ENCODE measurements at places on chromosomes 11 and 22. TPM values are rescaled to one million over a fixed set of nuclear protein-coding genes. Genes with fewer than 3 reads are reported as not detected.

GRCh38 chr11:2512431-2513407, 67.9 kb downstream of the KCNQ1 start:
- H3K27ac ChIP-seq: no peak overlapping the region
- H3K27me3 ChIP-seq: no peaks in the 10 kb centered on the region
- H3K4me1 ChIP-seq: peaks cover 28% of the 10 kb centered on the region
- DNase-seq: no peak
- H3K4me3 ChIP-seq: no peak overlapping the region
- no peaks in the 10 kb centered on the region for H3K36me3 ChIP-seq

DNA sequence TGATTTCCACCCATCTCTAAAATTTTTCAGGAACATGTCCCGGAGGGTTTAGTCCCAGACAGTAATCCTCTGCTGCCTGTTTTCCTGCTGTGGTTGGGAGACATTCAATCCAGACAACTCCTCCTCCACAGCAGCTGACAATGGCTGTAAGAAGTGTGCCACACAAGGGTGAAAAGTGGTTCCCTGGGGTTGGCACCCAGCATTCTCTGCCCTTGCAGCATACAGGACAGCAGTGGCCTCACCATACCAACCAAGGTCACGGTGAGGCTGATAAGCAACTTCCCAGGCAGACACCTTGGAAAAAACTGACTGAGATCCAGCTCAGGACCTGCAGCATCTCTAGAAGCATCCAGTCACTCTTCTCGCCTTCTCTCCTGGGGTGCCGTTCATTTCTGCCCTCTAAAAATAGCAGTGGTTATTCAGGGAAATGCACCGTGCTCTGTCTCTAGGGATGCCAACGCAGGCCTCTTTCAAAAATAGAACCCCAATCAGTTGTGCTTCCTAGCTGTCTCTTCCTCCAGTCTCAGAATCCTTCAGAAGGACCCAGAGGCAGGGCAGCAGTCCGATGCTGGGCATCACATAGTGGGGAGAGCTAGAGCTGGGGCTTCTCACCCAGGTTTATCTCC, 241.0 kb downstream of the TENM4 start:
- no peaks in the 10 kb centered on the region for H3K27me3 ChIP-seq
- H3K4me3 ChIP-seq: no peak overlapping the region
- H3K27ac ChIP-seq: no peak overlapping the region
- DNase-seq: no peak

DNA sequence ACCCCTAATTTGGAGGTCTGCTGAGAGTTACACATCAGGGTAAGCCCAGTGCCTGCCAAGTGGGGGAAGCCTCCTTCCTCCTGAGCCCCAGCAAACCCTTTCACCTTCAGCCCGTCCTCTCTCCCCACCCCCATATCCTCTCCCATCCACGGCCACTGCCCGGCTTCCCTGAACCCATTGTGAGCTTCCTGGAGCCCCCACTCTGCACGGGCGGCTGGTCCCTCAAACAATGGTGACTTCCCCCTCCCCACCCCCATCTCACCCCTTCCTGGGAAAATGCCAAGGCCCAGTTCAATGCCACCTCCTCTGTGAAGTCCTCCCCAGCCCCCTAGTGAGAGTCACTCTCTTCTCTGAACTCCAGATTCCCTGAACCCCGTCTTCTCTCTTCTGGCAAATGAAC, 17.9 kb downstream of the DNAL4 start:
- H3K4me3 ChIP-seq: no peak overlapping the region
- no peak for DNase-seq
- no peaks in the 10 kb centered on the region for H3K27me3 ChIP-seq
- no peak overlapping the region for H3K27ac ChIP-seq

GRCh38 chr11:127098684-127099083, 98.1 kb upstream of the KIRREL3 start:
- no peak overlapping the region for H3K27ac ChIP-seq
- no peak overlapping the region for H3K4me3 ChIP-seq
- no peaks in the 10 kb centered on the region for H3K4me1 ChIP-seq
- H3K36me3 ChIP-seq: no peaks in the 10 kb centered on the region
- H3K27me3 ChIP-seq: no peaks in the 10 kb centered on the region

- H3K36me3 ChIP-seq: no peaks in the 10 kb centered on the region
- H3K4me1 ChIP-seq: no peaks in the 10 kb centered on the region
- no peaks in the 10 kb centered on the region for H3K27me3 ChIP-seq
- no peak overlapping the region for H3K4me3 ChIP-seq
Observed at GRCh38 chr11:107609400-107610218, 18.7 kb downstream of the ELMOD1 start.

GRCh38 chr11:299951-300735, 817 bp upstream of the IFITM5 start:
- H3K36me3 ChIP-seq: peaks cover 7% of the 10 kb centered on the region
- no peak overlapping the region for H3K27ac ChIP-seq
- H3K4me1 ChIP-seq: peaks cover 25% of the 10 kb centered on the region
- no peak overlapping the region for H3K4me3 ChIP-seq

DNA sequence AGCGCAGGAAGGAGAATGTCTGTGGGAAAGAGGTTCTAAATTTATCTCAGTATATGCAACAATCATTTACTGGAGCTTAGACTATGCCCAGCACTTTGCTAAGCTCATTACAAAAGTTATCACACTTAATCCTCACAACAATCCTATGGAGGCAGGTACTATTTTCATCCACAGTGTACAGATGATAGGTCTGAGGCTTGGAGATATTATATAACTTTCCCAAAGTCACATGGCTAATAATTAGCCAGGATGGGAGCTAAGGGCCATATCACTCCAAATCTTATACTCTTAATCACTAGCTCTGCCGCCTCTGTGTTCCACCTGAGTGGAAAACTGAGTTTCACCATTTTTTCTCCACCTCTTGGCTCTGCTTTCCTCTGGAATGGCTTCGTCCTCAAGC, 47.3 kb upstream of the CAPRIN1 start:
- no peak for DNase-seq
- H3K36me3 ChIP-seq: no peaks in the 10 kb centered on the region
- no peak overlapping the region for H3K4me3 ChIP-seq
- H3K4me1 ChIP-seq: no peaks in the 10 kb centered on the region

GRCh38 chr11:65917434-65918210, 1.2 kb downstream of the C11orf68 start:
- H3K36me3 ChIP-seq: peaks cover 20% of the 10 kb centered on the region
- peak overlapping the region; percentile 91 for H3K27ac ChIP-seq
- DNase-seq: no peak
- H3K27me3 ChIP-seq: no peaks in the 10 kb centered on the region

DNA sequence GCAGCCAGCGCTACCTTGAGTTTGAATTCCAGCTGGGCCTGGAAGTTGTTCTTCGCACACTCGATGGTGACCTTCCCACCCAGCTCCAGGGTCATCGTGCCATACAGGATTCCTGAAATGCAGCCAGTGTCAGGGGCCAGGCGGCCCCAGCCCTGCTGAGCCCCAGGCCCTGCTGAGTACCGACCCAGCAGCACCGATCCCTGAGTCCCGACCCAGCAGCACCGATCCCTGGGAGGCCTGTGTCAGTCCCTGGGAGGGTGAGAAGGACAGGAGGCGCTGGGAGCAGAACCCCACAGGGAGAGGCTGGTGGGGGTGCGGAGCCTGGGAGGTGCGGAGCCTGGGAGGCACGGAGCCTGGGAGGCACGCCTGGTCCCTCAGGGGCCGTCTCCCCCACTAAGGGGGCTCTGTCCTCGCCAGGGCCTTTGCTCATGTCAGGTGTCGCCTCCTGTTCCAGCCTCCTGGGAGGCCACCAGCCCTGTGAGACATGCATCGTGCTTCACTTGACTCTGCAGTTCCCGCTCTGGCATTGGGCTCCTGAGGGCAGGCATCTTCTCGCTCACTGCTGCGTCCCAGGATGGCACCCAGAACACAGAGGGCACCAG, 37.1 kb upstream of the CARS1 start:
- peaks cover 19% of the 10 kb centered on the region for H3K4me1 ChIP-seq
- no peaks in the 10 kb centered on the region for H3K27me3 ChIP-seq
- no peaks in the 10 kb centered on the region for H3K36me3 ChIP-seq
- no peak overlapping the region for H3K4me3 ChIP-seq
- H3K27ac ChIP-seq: peak overlapping the region; percentile 2

DNA sequence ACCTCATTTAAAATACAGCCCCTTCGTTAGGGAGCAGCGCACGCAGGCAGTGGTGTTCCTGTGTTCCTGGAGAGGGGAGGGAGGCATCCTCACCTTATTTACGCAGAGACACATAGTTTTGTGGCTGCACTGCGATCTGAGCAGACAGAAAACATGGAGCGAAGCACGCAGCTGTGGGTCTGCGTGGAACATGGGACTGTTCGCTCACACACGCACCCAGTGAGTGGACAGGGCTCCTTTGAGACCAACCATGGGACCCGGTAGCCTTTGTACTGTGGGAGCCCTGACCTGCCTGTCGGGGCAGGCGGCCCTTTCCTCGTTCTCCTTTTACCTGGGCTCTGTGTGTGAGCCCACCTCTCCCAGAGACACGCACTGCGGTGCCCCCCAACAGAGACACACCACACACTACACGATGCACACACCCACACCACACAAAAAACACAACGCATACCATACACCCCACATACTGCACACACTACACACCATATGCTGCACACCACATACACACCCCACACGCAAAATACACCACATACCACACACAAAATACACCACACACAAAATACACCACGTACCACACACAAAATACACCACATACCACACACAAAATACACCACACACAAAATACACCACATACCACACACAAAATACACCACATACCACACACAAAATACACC, 1245.7 kb downstream of the BRD1 start:
- H3K27ac ChIP-seq: no peak overlapping the region
- H3K4me3 ChIP-seq: no peak overlapping the region
- H3K4me1 ChIP-seq: peaks cover under 1% of the 10 kb centered on the region
- H3K36me3 ChIP-seq: no peaks in the 10 kb centered on the region

GRCh38 chr11:117548876-117549275, 221.2 kb downstream of the CEP164 start:
- no peaks in the 10 kb centered on the region for H3K36me3 ChIP-seq
- no peak overlapping the region for H3K27ac ChIP-seq
- H3K4me1 ChIP-seq: no peaks in the 10 kb centered on the region
- no peak overlapping the region for H3K4me3 ChIP-seq
- DNase-seq: no peak

DNA sequence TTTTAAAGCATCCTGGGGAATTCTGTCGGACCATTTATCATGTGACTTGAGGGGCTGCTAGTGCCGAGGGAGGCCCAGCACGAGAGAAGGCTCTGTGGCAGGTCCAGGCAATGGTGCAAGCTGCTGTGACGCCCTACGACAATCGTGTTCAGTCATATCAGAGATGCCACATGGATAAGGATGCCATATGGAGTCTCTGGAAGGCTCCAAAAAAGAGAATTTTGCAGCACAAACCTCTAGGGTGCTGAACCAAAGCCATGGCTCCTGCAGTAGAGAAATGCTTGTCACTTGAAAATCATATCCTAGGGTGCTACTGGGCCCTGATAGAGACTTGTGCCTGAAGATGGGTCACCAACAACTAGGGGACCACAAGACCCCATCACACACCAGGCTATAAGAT, 6.7 kb upstream of the CD6 start:
- H3K4me3 ChIP-seq: no peak overlapping the region
- no peaks in the 10 kb centered on the region for H3K4me1 ChIP-seq
- no peak for DNase-seq

Gene LGALS12
- polyA plus RNA-seq: 0.28 TPM

Gene TNNT3
- polyA plus RNA-seq: 4.4 TPM

Gene CRYBB3
- 0.42 TPM for polyA plus RNA-seq

Gene INSC
- polyA plus RNA-seq: 0.58 TPM

Gene RRM1
- 86.6 TPM for polyA plus RNA-seq

Gene KCTD14
- polyA plus RNA-seq: 10.0 TPM

Gene INPP5J
- 2.8 TPM for polyA plus RNA-seq

Gene PRR33
- polyA plus RNA-seq: 0.11 TPM

Gene TMEM45B
- polyA plus RNA-seq: 2.5 TPM

Gene FXYD6
- polyA plus RNA-seq: 136 TPM

Gene OLFML1
- polyA plus RNA-seq: 53.4 TPM

Measured in left lung (tissue), 14 donors.